AG10803 (cell line): ENCODE measurements at places on chromosomes 12 and 14.

- DNase-seq, result no peak
These were observed 76.6 kb upstream of the CEP83 start for GRCh38 chr12:94536040-94536965.

GRCh38 chr14:23252420-23253333 is 14.9 kb downstream of the RNF212B start:
- DNase-seq, result no peak

DNA sequence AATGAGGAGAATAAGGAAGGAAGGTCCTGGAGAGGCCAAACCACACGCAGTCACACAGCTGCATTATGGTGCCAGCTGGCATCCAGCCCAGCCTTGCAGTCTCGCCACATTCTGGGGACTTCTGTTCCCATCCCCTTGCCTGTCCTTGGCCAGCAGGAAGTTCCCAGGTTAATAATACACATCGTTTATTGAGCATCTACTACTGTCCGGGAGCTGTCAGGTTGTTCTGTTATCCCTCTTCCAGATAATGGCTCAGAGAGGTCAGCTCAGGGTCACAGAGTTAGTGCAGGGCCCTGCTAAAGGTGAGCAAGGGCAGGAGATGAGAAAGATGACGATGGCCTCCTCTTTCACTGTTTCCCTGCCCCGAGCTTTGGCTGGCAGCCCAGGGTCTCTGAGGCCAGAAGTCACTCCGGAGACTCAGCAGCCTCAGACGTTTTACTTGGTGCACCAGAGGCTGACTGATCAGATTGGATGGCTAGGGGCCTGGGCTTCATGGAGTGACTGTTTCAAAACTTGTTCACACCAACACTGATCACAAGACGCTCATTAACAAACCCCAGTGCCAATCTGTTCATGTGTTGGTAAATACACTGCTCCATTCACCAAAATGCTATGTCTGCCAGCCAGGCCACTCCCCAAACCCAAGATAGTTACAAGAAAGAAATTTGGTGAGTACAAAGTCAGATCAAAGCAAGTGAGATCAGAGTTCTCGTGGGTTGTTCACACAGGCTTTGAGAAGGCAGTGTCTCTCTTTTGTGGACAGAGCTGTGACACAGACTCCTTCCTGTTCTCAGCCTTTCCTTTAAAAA is 79.2 kb downstream of the B4GALNT3 start:
- peak; percentile 62 for DNase-seq

GRCh38 chr12:49260166-49260565 is 4.7 kb upstream of the TUBA1C start:
- peak; percentile 49 for DNase-seq

DNA sequence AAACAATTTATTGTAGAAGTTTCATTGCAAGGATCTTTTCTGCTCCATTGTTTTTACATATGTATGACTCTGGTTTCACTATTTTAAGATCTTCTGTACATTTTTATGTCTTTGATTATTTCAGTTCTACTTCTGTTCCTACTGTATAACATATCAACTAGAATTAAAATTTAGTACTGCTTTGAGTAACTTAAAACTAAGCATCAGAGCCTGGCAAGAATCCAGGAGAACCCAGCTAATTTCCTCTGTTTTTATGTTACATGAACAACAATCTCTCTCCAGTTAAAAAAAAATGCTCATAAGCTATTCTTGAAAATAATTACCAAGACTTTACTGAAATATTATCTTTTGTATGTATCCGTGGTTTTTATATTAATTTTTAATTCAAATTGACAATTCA is 370.7 kb downstream of the TMTC2 start:
- no peak for DNase-seq

DNA sequence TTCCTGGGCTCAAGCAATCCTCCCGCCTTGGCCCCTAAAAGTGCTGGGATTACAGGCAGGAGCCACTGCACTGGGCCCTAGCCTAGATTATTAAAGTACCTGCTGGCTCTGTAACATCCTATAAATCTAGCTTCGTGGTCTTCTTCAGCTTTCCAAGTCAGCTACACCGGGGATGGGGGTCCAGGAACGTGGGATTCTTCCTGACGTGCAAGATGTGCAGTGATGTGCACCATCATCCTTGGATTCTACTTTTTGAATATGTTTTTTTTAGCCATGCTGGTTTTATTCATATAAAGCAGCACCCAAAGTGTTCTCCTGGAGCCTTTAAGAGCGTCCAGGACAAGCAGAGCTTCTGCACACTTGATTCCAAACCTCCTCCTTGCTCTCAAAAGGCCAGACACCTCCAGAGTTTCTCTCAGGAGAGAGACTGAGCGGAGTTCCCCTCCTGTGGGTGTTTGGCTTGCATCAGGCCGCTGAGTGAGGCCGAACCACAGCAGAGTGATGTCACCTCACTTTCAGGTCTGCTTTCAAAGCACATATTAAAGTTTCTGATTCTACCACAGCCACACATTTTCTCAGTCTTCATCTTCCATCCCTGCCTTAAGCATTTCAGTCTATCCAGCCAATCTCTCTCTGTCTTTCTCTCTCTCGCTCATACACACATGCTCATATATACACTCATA is 33.4 kb downstream of the VCPKMT start:
- DNase-seq, result no peak

DNA sequence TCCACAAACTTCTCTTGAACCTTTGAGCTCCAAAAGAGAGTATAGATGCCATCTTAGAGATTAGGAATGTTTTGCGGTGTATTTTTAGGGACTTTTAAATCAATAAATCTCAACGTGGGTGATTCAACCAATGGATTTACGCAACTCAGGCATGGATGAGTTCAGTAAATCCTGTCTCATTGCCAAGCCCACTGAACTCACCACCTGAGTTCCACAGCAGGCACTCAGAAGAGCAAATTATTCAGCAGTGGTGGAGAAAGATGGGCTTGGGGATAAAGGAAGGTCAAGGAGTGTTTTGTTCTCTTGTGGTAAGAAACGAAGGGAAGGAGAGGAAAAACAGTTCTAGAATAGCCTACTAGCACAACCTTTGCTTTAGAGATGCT is 68.7 kb upstream of the HMGA2 start:
- DNase-seq, result peak; percentile 44
